ENCODE measurements at places on chromosomes 7 and 10.

GRCh38 chr7:98733036-98733435 is 116.0 kb downstream of the NPTX2 start:
- DNase-seq, result no peak

GRCh38 chr7:130951303-130951975 is 217.4 kb upstream of the KLF14 start:
- no peak for DNase-seq

GRCh38 chr7:66626331-66626934 is 2.2 kb upstream of the KCTD7 start:
- DNase-seq, result no peak

GRCh38 chr7:74453322-74454011 is at the start of gene GTF2IRD1:
Gene GTF2IRD1, plus strand, starts transcription at chr7:74453906. Its CDS starts 54,175 bp downstream, at chr7:74508081.
- peak; percentile 75 for DNase-seq

DNA sequence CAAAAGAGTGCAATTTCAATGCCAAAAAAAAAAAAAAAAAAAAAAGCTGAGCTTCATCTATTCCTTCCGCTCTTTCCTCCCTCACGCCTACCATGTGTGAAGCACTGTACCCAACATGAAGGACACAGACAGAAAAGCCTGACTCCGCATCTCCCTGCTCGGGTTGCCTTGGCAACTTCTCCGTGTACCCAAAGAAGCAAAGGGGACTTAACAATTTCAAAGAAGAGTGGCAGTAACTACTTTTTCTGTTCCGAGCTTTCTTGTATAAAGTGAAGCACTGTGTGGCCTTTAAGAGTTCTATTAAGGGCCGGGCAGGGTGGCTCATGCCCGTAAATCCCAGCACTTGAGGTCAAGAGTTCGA is 177.7 kb downstream of the PRKCQ start:
- DNase-seq, result no peak

GRCh38 chr7:156944876-156945275 is 4.6 kb upstream of the NOM1 start:
- no peak for DNase-seq

GRCh38 chr10:102863660-102864059 is 5.6 kb upstream of the AS3MT start:
- DNase-seq, result no peak

DNA sequence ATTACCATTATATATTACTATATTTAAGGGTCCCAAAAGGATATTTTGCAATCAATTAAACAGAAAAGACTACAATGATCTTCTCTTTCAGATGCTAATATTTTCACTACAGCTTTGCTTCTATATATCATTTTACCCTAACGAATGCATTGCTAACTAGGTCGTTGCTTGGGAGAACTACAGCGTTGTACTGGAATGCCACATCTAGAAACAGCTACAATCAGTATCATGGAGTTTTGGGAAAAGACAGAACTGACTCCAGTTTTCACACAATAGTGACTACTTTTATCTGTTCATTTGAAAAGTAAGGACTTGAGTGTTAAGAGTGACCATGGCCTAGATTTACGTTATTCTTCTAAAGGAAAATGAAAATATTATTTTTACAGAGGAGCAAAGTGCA is 38.5 kb downstream of the LRRN3 start:
- DNase-seq, result no peak

DNA sequence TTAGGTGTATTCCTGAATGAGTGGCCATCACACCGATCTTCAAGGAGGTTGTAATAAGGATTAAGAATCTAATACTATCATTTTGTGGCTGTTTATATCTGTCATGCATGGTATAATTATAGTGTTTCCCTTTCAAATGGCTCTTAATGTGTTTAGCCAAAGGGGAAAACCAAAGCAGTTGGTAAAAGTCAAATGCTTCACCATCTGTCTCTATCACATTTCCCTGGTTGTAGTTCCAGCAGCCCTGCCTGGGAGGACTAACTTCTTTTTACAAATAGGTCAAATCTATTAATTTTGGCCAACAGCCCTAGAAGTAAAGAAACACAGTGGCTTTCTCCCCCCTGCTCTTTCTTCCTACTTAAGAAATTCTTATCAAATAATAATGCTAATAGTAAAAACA is 56.7 kb downstream of the ZNF365 start:
- DNase-seq, result no peak

GRCh38 chr7:35253460-35253709 is 515 bp downstream of the TBX20 start:
- DNase-seq, result no peak
